ENCODE measurements at places on chromosomes 11 and 22. TPM values are rescaled to one million over a fixed set of nuclear protein-coding genes. Genes with fewer than 3 reads are reported as not detected.

The LDHAL6A gene
- not detected for total RNA-seq

The STARD10 gene
- 10.5 TPM for total RNA-seq

The KCNK7 gene
- 5.0 TPM for total RNA-seq

The KDM4D gene
- 0.16 TPM for total RNA-seq

The RAG1 gene
- 0.22 TPM for total RNA-seq

- no peak for DNase-seq
These were observed 8.9 kb downstream of the TMEM218 start for GRCh38 chr11:125102510-125102909.

- DNase-seq: no peak
These were observed 714.9 kb downstream of the OPCML start for GRCh38 chr11:132817387-132817786.

GRCh38 chr11:101003468-101003867, 126.1 kb downstream of the PGR start:
- no peak for DNase-seq

DNA sequence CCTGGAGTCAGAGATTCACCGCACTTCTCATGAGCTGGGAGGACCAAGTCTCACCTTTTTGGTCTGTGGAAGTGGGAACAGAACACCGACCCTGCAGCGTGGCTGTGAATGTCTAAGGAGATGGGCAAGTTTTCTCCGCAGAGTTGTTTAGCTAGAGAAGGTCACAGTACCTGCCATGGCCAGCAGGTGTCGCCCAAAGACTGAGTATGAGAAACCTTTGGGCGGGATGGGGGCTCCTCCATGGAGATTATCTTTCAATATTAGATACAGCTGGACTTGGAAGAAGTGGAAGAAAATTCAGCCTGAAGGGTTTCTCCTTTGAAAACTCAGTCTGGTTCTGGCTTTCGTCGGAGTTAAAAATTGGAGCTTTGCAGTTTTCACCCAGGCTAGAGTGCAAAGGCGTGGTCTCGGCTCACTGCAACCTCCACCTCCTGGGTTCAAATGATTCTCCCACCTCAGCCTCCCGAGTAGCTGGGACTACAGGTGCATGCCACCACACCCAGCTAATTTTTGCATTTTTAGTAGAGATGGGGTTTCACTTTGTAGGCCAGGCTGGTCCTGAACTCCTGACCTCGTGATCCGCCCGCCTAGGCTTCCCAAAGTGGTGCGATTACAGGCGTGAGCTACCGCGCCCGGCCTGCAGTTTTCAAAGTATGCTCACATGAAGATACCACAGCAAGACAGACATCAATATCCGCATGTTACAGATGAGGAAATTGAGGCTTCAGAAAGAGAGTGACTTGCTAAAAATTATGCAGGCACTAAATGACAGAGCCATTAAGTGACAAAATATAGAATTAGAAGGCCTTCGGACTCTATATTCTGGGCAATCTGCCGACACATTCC, 10.7 kb upstream of the DSCAML1 start:
- DNase-seq: peak; percentile 60

DNA sequence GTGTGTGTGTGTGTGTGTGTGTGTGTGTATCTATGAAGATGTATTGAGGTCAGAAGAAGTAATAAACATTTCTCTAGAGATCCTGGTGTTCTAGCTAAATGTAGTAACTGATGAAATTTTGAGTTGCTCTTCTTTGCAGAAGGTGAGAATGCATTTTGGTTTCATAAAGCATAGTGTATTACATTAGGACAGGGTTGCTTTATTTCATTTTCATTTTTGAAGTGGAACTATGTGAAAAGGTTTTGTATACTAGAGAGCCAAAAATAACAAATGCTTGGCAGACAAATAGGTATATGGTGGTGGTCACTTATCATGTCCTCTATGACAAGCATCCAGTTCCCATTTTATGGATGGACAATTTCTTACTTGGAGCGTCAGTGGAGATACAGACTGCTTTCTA, 99.0 kb downstream of the CASP12 start:
- no peak for DNase-seq

DNA sequence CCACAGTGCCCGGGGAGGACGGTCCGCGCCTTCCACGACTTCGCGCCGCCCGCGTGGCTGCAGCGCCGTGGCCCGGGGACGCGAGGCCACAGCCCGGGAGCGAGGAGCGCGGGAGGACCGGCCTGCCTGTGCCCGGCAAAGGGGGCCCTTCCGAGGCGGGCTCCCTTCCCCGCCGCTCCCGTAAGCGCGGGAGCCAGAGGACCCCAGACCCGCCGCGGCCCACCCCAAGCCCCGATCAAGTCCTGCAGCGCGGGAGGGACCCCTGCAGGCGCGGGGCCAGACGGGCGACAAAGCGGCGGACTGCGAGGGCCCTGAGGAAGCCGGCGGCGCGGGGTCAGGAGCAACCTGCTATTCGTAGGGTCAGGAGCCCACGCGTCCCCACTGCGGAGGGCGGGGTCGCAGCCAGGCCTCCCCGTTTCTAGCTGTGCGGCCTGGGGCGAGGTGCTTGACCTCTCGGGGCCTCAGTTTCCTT, 110.3 kb downstream of the WNT7B start:
- no peak for DNase-seq

- DNase-seq: no peak
These were observed 2.9 kb downstream of the RIN1 start for GRCh38 chr11:66333220-66333877.

- DNase-seq: no peak
These were observed 35.4 kb upstream of the AMOTL1 start for GRCh38 chr11:94732617-94733281.

DNA sequence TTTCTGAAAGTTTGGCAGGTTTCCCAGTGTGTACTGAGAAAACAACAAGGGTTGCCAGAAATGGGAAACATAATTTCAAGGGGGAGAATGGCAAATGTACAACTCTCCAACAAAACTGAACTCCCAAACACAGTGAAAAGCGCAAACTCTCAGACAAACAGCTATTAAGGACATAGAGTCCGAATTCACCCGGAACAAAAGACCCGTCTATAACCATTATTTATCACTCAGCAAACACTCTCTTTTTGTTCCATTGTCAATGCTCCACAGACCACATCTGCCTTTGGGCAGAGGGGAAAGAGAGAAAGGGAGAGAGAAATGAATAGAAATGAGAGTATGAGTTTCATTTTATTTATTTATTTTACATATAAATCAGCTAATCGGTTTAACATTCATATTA, 21.7 kb downstream of the KIRREL3 start:
- no peak for DNase-seq

- no peak for DNase-seq
These were observed 35.0 kb downstream of the INTS4 start for GRCh38 chr11:77959434-77959833.

DNA sequence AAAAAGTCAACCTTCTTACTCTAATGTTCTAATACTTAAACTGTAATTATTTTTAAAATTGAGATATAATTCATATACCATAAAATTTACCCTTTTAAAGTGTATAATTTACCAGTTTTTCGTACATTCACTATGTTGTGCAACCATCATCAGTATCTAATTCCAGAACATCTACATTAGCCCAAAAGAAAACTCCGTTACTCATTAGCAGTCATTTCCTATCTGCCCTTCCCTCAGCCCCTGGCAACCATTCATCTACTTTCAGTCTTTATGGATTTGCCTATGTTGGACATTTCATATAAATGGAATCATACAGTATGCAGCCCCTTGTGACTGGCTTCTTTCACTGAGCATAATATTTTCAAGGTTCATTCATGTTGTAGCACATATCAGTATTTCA, 22.2 kb downstream of the SGSM3 start:
- no peak for DNase-seq

- DNase-seq: no peak
These were observed 495 bp downstream of the GPR137 start for GRCh38 chr11:64285885-64286800.

GRCh38 chr11:8766043-8766987, 83.7 kb downstream of the RPL27A start:
- no peak for DNase-seq

DNA sequence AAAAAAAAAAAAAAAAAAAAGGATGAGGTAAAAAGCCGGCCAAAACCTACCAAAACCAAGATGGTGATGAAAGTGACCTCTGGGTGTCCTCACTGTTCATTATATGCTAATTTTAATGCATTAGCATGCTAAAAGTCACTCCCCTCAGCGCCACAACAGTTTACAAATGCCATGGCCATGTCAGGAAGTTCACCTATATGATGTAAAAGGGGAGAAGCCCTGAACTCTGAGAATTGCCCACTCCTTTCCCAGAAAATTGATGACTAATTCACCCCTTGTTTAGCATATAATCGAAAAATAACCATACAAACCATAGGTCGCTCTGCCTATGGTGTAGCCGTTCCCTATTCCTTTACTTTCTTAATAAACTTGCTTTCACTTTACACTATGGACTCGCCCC, 11.1 kb downstream of the C11orf96 start:
- no peak for DNase-seq

- DNase-seq: peak; percentile 14
These were observed 602 bp downstream of the EWSR1 start for GRCh38 chr22:29268511-29269229.

DNA sequence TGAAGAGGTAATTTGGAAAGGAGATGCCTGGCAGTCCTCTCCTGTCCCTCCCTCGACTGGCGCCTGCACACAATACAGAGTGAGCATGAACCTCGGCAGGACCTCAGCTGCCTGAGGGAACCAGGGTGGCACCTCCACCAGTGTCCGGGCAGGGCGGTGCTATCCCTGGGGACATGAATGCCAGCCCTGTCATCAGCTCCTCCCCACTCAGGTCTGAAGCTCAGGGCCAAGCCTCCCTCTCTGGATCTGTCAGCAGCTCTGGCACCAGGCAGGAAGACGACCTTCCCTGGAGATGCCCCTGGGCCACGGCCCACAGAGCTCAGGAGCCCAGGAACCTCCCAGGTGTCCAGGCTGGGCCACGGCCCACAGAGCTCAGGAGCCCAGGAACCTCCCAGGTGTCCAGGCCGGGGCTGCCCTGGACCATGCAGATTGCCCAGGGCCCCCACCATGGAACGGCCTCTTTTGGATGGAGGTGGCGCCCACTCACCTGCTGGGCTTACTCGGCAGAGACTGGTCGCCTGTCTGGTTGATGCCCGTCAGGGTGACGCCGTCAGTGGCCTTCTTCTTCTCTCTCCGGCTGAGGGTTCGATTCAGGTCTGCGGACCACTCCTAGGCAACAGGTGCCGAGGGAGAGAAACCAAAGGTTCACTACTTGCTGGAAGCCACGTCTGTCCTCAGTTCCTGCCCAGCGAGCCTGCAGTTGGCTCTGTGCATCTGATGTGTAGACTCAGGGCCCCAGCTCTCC, 21.7 kb upstream of the ARFGAP3 start:
- DNase-seq: no peak

- no peak for DNase-seq
These were observed 1.5 kb upstream of the CLDN5 start for GRCh38 chr22:19525666-19526065.

DNA sequence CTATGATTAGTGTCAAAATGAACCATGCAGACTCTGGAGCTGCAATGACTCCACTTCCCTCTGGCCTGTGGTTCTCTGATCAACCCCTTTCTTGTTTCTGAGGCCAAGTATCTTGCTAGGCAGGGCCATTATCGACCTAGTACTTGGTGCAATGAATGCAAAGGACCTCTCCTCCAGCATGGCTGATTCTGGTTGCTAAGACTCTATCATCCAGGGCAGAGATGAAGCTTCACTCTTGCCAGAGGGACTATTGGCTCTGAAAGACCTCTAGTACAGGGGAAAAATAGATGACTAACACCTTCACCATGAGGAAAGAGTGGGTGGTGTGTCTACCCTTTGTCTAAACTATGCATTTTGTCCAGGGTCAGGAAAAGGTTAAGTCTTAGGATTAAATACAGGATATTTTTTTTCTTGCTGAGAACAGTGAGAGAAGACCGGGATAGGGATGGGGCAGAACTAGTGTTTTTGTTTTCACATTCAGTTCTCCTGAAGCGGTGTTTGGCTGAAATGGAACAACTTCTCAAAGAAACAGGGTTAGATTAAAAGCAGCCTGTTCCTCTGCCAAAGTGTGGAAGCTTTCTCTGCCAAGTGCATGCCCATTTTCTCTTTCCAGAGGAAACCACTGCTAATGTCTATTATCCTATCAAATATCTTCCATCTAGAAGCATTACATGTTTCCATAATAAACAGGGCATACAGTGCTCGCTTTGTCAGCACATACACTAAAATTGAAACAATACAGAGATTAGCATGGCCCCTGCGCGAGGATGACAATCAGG, 5.0 kb upstream of the MTFP1 start:
- DNase-seq: no peak

DNA sequence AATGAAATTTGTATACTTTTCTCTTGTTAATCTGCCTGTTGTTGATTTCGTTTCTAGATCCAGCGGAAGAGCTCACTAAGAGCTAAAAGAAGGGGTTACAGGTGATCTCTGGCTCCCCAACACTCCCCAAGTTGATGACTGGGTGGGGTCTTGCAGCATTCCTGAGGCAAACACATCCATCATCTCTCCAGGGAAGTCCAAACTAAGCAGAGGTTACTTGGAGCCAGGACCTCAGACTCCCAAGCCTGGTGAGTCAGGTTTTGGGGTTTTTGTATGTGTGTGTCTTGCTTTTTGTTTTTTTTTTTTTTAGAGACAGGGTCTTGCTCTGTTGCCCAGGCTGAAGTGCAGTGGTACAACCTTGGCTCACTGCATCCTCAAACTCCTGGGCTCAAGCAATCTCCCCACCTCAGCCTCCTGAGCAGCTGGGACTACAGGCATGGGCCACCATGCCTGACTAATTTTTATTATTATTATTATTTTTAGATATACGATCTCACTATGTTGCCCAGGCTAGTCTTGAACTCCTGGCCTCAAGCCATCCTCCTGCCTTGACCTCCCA, 11.5 kb upstream of the RPS3 start:
- DNase-seq: no peak

GRCh38 chr11:116733043-116733755, 39.6 kb downstream of the BUD13 start:
- DNase-seq: no peak

GRCh38 chr11:120326845-120327281, 1.8 kb downstream of the TLCD5 start:
- DNase-seq: no peak

DNA sequence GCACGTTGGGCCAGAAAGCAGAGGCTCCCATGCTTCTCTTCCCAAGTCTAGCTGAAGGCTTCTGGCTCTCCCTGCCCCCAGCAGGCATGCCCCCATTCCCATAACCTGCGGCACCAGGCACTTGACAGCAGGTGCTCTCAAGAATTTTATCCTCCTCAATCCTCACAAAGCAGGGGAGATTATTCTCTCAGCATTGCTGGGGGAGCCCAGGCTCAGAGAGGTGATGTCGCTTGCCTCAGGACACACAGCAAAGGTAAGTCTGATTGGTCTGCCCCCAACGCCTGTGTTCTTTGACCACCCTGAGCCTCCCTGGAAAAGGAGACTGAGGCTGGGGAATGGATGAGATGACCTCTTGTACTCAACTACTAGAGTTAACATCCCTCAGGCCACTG, 4.8 kb downstream of the TST start:
- no peak for DNase-seq
